ENCODE measurements at places on chromosomes 4 and X.

DNA sequence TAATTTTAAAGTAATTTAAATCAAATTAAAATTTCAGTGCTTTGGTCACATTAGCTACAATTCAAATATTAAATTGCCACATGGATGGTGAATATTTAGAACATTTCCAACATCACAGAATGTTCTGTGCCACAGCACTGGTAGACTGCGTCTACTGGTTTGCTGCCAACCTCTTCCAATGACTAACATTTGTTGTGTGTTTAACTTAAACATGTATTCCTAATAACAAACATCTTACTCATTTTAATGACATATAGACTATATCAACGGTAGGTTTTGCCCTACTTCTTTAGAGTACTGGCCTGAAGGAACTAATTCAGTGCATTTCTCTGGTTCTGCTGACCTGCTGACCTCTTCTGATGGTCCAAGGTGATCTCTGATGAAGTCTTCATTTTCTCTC lies 157.6 kb downstream of the DCK start:
- no peak for ATAC-seq

- ATAC-seq: no peak
Measured at GRCh38 chr4:169618986-169619385, 1.4 kb upstream of the CLCN3 start.

DNA sequence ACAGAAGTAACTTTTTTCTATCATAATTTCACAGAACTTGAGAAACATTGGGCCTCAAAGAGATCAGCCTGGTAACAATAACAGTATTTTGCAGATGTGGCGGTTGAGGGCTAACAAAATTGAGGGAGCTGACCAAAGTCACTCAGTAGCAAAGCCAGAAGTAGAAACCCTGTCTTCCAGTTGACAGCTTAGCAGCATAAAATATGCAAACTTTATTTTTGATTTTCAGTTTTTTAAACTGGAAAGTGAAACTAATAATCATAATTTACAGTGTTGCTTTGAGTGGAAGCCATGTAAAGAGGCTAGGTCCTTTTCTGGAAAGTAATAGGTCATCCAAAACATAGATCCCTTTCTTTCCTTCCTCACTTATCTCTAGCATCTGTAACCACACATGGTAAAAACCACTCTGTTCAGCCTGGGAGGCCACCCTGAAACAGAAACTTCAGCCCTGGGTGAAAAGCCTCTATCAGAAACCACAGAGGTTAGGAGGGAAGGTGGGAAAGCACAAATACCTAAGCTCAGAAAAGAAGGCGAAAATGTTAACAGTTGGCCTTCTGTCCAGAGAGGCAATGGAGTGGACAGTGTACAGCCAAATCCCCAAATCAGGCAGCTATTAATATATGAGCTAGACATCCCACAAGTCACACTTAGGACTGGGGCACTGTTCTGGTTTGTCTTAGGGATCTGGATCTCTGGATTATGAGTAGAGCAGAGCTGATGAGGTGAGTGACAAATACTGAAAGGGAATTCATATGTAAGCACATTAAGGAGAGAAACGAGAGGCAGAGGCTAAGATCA lies 61.1 kb upstream of the ARSJ start:
- ATAC-seq: peak; percentile 84

GRCh38 chrX:48515842-48516241 lies 5.8 kb upstream of the EBP start:
- ATAC-seq: no peak

DNA sequence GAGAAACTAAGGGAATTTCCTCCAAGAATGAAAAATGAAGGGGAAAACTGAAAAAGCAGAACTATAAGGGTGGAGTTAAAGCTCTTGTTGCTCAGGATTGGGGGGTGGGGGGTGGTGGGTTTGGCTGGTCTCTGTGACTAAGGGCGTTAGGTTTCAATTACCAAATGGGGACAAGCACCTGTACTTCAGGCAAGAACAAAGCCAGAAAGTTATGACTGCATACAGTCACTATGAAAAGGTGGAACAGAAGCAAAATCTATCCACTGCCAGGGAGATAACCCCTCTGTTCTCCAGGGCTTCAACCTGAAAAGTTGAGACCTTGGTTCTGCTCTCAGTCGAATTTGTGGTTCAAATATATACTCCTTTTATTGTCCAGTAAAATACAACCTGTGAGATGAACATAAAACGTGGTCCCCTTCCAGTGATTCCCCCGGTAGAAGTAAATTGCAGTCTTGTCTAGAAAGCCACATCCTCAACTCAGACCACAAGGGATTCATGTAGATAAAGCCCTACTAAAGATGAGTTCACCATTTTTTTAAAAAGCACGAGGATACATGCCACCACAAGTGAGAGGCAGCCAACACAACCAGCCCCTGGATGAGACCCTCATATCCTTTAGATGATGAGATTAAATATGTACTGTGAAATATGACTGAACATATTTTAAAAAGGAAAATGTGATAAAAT lies 257.1 kb upstream of the RPS6KA3 start:
- no peak for ATAC-seq

GRCh38 chr4:36734334-36734733 lies 452.9 kb downstream of the DTHD1 start:
- no peak for ATAC-seq

GRCh38 chr4:72641611-72642010 lies 72.6 kb upstream of the ADAMTS3 start:
- ATAC-seq: no peak

DNA sequence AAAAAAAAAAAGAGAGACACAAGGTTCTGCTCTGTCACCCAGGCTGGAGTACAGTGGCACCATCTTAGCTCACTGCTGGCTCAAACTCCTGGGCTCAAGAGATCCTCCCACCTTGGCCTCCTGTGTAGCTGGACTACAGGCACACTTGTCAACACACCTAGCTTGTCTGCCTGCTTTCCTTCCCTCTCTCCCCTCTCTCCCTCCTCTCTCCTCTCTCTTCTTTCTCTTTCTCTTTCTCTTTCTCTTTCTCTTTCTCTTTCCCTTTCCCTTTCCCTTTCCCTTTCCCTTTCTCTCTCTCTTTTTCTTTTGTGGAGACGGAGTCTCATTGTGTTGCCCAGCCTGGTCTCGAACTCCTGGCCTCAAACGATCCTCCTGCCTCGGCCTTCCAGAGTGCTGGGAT lies 132.1 kb downstream of the DIPK2B start:
- ATAC-seq: no peak

DNA sequence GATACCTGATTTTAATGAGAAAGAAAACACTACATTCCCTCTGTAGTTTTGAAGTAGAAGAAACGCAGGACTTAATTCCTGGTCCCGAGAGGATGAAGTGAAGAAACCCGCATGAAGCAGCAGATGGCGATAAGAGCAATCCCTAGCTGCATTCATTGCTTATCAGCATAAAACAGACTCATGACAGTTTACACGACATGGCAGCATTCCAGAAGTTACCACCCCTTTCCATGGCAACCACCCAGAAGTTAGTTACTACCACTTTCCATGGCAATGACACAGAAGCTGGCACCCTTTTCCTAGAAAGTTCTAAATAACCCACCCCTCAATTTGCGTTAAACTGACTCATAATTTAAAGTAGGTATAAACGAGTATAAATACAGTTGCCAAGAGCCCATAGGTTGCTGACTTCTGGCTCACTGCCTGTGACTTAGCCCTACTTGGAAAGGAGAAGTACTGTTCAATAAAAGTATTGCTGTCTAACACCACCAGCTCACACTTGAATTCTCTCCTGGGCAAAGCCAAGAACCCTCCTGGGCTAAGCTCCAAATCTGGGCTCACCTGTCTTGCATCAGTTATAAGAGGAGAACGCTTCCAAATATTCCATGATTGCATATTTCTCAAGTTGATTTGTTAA lies 5.5 kb upstream of the XAGE2 start:
- ATAC-seq: no peak

DNA sequence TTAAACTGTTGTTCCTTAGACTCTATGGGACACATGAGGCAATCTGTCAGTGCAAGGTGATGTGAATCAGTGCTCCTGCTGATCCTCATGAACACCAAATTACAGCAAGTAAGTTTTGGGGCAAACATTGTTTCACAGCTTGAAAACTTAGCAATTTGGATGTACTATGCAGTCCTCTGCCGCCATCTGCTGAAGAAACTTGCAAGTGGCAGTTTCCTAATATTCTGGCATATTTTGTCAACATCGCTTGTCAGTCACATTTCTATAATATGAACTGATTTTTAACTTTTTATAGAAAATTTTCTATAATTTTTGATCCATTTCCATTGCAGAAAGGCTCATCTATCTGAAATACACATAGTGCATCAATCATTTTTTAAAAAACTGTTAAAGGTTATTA lies 56.3 kb downstream of the ZAR1 start:
- peak; percentile 44 for ATAC-seq

DNA sequence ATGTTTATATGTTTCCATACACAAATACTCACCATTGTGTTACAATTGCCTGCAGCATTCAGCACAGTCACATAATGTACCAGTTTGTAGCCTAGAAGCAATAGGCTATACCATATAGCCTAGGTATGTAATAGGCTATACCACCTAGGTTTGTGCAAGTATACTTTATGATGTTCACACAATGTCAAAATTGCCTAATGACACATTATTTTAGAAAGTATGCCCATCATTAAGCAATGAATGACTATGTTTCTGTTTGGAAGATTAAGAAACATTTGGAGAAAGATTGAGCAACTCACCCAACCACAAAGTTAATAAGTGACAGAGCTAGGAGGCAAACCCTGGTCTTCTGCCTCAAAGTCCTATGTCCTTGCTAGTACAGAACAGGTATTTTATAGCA lies 96.8 kb upstream of the GRIA3 start:
- no peak for ATAC-seq

DNA sequence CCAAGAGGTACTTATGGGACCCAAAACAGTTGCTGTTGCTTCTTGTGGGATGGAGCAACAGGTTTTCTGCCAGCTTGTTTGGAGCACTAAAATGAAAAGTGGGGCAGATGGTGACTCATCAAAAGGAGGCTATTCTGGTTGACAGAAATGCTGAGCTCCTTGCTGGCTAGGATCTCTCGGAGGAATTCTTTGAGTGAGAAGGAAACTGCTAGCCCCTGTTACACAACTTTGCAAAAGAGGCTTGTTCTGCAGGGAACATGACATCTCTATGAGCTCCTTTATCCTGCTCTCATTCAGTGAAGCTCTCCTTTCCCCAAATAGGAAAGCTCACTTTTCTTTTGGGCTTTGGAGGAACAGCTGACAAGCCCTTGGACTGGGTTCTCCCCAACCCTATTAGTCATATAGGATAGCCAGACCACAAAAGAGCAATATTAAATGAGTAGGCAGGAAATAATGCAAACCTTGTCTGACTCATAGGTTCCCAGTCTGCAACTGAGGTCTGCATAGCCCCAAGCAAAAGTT lies 108.3 kb downstream of the CDS1 start:
- ATAC-seq: peak; percentile 95

GRCh38 chr4:185211641-185212040 lies 2.2 kb downstream of the SNX25 start:
- ATAC-seq: no peak

DNA sequence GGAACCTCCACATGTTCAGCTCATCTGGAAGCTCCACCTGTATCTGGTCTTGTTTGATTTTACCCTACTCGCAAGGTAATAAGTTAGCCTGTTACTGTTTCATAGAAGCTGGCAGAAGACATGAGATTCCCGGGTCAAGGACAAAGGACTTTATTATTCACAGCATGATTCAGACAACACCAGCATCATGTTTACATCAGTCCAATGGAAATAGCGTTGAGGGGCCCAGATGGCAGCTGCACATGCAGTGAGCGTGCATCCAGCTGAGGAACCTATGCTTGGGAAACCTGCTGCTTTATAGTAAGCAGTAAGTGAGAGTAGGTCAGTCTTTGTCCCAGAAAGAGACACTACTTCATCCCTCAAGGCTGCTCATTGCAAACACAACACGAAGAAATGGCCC lies 19.8 kb downstream of the TSPAN5 start:
- ATAC-seq: no peak

DNA sequence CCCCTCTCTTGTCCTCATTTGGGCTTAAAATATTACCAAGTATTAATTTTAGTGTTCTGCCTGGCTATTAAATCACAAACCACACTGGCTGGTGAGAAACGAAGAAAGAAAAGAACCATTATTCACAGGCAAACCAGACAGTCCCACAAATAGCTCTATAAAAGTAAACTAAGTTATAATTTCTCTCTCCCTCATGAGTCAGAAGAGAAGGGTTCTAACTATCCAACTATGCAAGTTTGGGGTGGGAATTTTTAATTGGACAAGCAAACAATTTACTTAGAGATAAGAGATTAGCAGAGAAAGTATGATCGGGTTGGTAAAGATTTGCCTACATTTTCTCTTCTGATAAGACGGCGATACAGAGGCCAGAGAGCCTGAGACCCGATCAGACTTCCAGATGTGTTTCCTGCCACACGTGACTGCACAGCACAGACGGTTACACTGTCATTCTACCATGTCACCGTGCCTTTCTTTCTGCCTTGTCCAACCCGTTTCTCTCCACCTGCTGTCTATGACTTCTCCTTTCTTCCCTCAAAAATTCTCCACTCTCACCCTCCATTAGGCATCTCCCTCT lies 52.3 kb downstream of the MEPE start:
- no peak for ATAC-seq

- peak; percentile 48 for ATAC-seq
Measured at GRCh38 chr4:88791274-88791673, 93.6 kb upstream of the NAP1L5 start.

- ATAC-seq: peak; percentile 37
Measured at GRCh38 chrX:102650903-102651241, 411 bp upstream of the GPRASP1 start.

DNA sequence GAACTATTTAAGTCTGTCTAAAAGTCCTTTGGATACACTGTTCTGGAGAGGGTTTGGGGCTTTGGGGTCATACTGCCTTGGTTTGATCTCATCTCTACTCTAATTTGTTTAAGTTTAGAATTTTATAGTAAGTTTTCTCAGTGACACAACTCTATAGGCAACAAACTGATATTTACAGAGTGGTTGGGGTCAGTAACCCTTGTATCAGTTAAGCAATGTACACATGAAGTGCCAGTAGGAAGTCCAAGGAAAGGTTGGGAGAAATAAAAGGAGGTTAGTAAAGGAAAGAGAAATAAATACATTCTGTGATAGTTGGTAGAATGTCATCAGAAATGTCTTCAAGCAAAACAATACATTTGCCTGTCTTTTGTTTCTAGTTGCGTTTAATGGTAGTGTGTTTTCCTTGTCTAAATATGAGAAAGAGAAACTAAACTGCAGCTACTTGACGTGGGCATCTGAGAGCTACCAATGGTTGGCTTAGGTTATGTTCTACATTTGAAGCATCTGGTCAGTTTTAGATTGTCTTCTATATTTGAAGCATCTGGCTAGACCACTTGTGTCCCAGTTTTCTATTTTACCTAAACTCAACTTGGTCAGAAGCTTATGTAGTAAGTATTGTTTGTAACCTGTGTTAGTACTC lies 6.9 kb downstream of the ATP7A start:
- no peak for ATAC-seq

DNA sequence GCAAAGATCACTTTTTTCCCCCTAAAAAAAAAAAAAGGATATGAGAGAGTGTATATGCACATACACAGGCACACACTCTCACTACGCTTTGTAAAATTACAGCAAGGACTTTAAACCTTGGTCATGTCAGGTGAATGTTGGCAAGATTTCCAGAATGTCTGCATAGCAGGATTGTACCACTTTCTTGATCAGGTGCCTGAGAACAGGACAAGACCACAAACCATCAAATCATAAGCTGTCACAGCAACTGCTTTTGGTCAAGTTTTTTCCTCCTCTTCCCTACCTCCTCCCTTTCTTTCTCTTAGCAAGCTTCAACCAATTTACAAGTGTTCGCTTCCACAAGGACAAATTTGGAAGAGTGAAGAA lies 15.3 kb downstream of the PPARGC1A start:
- ATAC-seq: no peak

GRCh38 chr4:55765070-55765469 lies 54.5 kb upstream of the EXOC1L start:
- no peak for ATAC-seq

GRCh38 chrX:18871161-18871890 lies 112.6 kb downstream of the PHKA2 start:
- no peak for ATAC-seq
